RPMI8226 (cell line): ENCODE measurements at places on chromosomes 4 and X.

DNA sequence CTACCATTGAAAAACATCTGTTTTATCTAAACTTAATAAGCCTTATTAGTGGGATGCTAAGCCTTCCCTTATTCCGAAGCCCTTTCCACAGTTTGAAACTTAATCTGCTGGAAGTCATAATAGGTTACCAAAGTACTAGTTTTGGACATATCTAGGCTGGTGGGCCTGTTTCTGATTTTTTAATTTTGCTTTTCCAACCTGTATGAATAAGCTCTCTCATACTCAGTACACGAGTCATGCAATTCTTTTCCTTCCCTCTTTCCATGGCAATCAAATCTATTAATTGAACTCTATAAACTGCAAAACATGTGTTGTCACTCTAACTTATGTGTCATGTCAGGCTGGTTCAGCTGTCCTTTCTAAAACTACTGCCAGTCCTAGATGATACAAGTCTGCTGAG lies 91.0 kb downstream of the AMMECR1 start:
- no peak for DNase-seq

DNA sequence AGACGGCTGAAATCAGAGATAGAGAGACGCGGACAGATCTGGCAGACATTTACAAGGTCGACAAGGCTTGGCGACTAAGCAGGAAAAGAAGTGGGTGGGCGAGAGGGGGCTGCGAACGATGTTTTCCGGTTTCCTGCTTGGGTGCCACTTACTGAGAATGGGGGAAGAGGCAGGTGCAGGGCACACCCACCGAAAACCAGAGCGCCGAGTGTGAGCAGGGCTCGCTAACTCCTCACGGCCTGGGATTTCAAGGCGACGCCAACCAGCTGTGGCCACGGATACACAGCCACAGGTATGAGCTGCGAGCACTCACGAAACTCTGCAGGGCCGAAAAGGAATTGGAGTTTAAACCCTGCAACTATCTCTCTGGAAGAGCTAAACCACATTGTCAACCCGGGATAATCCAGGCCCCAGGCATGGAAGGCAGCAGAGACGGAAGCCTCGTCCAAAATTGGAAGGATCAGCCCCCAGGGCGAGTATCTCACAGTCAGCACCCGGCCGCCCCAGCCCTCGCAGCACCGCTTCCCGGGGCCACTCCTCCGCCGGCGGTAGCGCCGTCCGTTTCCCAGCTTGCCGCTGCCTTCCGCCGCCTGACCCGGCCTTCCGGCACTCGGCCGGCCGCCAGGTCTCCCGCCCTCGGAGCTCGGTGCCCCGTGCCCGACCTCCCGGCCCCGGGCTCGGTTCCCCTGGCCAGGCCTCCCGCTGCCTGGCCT lies 778 bp downstream of the CASP3 start:
- peak; percentile 67 for DNase-seq

DNA sequence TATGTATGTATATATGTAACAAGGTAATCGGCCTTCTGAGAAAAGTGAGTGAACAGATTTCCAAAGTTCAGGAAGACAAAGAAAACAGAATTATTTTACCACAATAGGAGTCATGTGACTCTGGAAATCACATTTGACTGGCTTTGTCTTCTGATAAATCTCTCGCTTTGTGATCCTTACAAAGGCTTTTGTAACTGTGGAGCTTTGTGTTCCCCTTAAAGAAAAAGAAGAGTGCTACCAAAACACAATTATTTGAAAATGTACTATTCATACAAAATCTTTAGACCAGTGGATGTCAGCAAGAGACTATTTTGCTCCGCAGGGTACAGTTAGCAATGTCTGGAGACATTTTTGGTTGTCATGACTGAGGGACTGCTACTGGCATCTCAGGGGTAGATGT lies 238.8 kb downstream of the LDB2 start:
- no peak for DNase-seq

GRCh38 chr4:26958925-26959653 lies 98.4 kb downstream of the STIM2 start:
- no peak for DNase-seq

GRCh38 chrX:135087867-135088266 lies 32.5 kb downstream of the ETDB start:
- peak; percentile 7 for DNase-seq

DNA sequence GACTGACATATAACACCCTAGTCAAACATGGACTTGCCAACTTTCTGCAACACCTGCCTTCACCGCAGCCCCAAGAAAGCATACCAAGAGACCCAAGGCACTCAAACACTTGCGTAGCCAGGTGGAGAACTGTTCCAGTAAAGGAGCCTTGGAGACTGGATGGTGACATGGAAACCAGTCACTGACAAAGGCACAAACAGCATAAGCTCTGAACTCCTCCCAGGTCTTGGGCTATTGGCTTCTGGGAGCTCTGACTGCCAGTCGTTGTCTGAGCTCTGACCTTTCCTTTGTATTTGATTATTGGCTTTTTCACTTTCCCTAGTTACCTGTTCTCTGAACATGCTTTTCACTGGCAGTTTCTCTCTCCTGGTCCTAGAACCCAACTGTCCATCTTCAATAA lies 38.3 kb downstream of the ARAP2 start:
- no peak for DNase-seq

GRCh38 chr4:124334119-124334518 lies 378.4 kb downstream of the ANKRD50 start:
- DNase-seq, result peak; percentile 36

DNA sequence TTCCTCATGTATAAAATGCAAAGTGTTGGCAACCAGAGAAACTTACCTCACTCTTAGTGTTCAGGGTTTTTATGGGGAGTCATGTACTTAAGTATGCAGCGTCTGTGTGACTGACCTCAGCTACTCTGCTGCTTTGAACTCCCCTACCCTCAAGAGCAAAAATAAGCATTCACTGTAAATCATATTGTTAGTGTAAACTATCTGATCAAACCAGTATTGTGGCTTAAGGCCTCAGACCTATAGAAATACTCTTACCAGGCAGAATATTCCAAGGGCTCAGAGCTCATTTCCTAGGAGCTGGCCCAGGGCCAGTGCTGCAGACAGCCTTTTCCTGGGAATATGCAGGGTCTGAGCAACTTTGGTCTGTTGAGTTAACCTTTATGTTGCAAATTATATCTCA lies 453.1 kb downstream of the CCSER1 start:
- no peak for DNase-seq

- DNase-seq, result peak; percentile 5
Measured at GRCh38 chr4:3135155-3136011, 60.9 kb downstream of the HTT start.

DNA sequence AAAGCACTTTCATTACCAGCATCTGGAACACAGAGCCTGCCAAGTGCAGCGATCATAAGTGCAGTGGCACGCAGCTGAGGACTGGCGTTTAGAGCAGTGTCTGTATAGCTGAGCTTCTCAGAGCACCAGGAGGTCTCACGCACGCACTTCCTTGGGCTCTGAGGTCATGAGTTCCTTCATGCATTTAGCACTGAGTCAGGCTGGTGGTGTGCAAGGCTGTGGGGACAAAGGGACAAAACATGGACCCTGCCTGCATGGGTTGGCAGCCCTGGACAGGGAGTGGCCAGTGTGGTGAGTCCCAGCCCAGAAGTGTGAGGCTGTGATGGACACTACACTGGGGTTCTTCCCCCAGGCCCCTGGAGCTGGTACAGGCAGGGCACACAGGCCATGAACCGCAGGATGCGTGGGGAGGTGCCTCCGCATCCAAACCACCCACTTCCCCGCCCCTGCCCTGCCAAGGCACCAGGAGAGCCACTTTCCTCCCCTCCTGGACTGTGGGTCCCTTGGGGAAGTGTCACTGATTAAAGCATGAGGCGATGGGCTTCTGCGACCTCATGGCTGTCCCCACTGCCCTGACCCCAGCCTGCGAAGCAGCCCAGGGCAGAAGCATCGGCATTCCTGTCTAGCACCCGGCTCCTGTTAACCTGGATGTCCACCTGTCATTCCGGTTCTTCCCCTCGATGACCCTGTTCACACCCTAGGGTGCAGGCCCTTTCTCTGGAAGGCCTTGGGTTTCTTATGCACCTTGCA lies 37.2 kb upstream of the GPR78 start:
- DNase-seq, result peak; percentile 30

GRCh38 chr4:68724426-68724825 lies 54.0 kb upstream of the UGT2B15 start:
- DNase-seq, result no peak
